Sigmoid colon (tissue), 7 donors: ENCODE measurements at places on chromosomes 12 and 14. TPM values are rescaled to one million over a fixed set of nuclear protein-coding genes. Genes with fewer than 3 reads are reported as not detected.

The TMPRSS12 gene
- polyA plus RNA-seq = not detected

The IL26 gene
- not detected for polyA plus RNA-seq

The RNU4-1 gene
- not detected for polyA plus RNA-seq

The DAO gene
- polyA plus RNA-seq = 9.0 TPM
